ENCODE measurements at places on chromosomes 6 and 20.

DNA sequence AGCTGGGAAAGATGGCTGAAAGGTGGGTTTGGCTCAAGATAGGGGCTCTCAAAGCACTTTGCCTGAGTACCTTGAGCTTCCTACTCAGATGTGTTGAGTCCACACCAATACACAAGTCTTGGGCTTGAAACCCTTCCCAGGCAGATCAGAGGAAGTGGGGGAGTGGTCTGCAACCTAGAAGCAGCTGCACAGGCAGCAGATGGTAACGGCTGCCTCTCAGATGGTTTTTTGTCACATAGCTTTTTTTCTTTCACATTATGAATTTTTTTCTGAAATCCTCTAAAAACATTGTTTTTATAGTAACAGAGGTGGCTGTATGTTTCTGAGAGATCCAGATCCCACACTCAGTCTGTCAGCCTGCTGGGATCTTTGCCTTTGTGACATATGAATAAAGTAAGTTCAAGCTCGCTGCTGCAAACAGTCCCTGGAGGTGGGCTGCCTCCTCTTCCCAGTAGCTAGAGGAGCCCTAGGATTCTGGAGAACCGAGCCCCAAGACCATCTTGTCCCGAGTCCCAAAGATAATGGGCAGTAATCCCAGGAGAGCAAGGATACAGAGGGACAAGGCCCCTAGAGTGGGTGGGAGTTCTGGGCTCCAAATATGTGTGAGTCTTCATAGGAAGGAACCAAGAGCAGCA is 97.1 kb upstream of the TOP1 start:
- no peak for DNase-seq

DNA sequence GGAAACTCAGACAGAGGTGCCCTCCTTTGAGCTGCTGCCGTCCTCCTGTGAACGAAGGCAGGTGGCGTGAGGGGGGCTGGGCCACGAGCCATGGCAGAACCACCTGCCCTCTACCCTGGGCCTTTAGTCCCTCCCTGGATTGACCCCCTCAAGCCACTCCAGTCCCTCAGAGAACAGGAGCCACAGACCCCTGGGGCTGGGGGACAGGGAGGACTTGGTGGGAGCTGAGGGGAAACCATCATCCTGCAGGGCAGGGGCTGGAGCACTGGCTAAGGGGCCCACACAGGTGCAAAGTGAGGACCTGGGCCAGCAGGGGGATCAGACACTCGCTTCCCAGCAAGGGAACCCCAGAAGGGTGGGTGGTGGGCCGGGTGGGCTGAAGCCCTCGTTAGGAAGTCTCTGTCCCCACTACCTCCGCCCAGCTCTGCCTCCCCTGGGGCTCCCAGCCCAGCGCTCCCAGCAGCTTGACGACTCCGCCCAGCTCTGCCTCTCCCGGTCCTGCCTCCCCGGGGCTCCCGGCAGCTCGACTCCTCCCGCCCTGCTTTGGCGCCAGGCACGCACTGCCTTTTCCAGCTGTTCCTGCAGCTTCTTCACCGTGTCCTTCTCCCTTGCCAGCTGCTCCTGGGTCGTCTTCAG is 44.4 kb downstream of the DSTN start:
- no peak for DNase-seq

- no peak for DNase-seq
These were observed 1.2 kb downstream of the CD93 start for GRCh38 chr20:23084845-23085365.

GRCh38 chr6:23329086-23329485 is 759.7 kb downstream of the HDGFL1 start:
- no peak for DNase-seq

DNA sequence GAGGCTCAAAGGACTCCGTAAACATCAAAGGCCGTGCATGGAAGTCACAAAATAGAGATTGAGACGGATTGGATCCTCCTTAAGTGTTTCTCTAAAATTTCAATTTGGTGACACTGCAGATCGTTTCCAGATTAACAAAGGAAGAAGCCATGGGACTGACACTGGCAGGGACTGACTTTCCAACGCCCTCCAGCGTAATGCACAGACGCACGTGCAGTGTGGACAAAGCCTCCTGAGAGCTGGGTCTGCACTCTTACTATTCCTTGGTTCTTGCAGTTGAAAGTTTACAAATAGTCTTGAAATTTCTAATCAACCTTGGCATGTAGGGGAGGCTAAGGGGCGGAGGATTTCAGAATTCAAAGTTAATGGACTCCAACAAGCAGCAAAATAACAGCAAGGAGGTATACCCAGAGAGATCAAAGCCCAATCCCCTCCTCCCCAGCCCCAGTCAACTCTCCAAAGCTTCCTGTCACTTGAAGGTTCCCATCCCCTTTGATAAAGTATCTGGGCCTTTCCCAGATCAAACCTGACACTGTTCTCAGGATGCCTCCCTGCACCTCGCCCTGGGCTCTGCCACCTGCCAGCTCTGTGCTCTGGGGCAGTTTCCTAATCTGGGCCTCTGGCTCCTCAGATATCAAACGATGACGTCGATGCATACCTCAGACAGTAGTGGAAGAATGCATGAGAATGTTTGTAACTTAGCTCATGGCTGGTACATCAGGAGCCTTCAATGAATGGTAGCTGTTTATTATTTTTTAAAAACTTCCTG is 106.5 kb upstream of the TRAF3IP2 start:
- no peak for DNase-seq

- no peak for DNase-seq
These were observed 553.8 kb upstream of the JAG1 start for GRCh38 chr20:11227602-11228001.

- DNase-seq, result no peak
These were observed 12.5 kb downstream of the TNXB start for GRCh38 chr6:32096394-32097258.

DNA sequence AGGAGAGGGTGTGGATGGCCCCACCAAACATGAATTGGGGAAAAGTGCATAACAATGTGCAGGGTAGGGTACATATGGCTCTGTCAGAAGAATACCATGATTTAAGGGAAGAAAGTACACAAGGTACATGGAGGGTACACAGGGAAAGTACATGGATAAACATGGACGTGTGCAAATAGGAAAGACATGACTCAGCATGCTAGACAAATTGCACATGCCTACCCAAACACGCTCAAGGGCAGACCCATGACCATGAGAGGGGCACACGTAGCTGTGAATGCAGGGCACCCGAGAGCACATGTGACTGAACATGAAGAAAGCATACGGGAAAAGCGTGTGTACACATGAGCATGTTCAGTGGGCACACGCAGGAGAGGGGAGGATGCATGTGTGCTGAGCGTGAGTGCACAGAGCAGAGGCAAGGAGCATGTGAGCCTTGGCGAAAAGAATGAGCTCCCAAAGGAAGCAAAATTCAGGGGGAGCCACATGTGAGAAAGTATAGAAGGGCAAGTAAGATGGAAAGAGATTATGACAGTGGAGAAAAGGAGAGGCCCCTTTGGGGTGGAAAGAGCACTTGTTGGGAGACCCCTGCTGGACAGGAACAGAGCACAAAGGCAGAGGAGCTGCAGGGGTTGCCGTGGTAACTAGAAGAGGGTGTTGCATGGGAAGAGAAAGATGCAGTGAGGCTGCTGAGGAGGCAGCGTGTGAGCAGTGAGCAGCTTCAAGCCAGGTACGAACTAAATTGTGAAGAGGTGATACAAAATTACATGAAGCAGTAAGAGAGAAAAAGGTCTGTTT is 17.8 kb downstream of the OR2H2 start:
- DNase-seq, result no peak

GRCh38 chr6:10383331-10384090 is 31.4 kb downstream of the TFAP2A start:
- no peak for DNase-seq

Data from stimulated activated CD8-positive, alpha-beta memory T cell treated with anti-CD3 and anti-CD28 coated beads, Interleukin-15, amount 100 ng/mL, for 4 hours (primary cell).